CD4-positive, alpha-beta T cell treated with Interleukin-4 for 1 hour (primary cell): ENCODE measurements at places on chromosomes 6 and 20.

DNA sequence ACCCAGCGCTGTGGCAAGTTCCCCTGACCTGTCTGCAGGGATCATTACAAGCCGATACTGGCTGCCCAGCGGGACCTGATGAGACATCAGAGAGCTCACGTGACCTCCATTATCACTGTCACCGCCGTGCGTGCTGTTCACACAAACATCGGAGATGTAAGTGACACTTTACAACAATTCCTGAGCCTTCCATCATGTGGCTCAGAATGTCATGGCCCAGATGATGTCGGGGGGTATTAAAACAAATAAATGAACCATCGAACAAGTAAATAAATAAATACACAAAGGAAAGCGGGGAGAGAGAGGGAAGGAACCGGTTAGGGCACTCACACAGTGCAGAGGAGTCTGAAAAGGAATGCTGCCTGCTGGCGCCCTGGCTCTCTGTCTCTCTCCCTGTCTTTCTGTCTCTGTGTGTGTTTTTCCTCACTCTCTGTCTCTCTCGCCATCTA lies 195.1 kb downstream of the BMP7 start:
- no peak for DNase-seq

- no peak for DNase-seq
Observed at GRCh38 chr6:139334806-139335446, 39.5 kb downstream of the CITED2 start.

- DNase-seq = peak; percentile 36
Observed at GRCh38 chr6:125858427-125859320, 67.9 kb downstream of the NCOA7 start.

DNA sequence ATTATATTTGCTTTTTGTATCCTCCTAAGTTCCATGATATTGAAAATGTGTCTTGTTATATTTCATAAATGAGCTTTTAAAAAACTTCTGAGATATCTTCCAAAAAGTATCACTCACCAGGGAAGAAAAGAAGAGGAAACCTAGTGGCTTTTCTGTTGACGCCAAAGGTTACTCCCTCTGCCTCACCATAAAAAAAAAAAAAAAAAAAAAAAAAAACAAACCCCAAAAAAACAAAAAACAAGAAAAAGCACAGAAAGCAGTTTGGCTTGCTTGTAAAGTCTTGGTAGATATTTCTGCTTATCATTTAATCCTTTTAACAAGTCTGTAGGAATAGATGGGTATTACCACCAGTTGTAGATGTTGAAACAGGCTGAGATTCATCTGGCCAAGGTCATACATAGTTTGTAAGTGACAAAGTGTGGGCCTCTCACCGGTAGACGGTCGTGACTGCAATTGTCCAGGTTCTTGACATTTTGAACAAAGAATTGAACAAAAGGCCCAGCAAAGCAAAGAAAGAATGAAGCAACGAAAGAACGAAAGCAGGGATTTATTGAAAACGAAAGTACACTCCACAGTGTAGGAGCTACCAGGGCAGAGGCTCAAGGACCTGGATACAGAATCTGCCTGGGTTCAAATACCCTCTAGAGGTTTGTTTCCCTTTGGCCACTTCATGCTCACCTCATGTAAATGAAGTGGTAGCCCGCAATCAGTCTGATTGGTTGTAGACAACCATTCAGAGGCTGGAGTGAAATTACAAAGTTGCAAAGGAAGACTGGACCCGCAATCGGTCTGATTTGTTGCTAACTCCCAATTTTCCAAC lies 11.6 kb upstream of the ELOVL5 start:
- peak; percentile 59 for DNase-seq

GRCh38 chr6:14121936-14122344 lies 4.4 kb downstream of the CD83 start:
- DNase-seq = peak; percentile 46

DNA sequence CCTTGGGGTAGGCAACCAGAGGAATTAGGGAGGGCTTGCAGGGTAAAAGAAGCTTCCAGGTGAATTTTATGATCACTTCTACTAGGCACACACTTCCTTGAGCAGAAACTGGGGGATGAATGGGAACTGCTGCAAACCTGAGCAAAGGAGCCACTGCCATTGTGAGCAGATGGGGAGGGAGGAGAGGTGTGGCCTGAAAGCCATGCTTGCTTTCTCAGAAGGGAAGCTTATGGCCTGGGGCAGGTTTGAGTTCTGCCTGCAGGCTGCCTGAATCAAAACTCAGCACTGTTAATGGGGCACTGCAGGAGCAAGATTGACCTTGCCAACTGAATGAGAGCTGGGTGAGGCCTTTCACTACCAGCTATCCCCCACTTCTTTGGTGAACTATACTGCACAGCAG lies 328.1 kb downstream of the NKAIN2 start:
- DNase-seq = no peak

- DNase-seq = no peak
Observed at GRCh38 chr20:14955399-14955798, 618.0 kb upstream of the FLRT3 start.

DNA sequence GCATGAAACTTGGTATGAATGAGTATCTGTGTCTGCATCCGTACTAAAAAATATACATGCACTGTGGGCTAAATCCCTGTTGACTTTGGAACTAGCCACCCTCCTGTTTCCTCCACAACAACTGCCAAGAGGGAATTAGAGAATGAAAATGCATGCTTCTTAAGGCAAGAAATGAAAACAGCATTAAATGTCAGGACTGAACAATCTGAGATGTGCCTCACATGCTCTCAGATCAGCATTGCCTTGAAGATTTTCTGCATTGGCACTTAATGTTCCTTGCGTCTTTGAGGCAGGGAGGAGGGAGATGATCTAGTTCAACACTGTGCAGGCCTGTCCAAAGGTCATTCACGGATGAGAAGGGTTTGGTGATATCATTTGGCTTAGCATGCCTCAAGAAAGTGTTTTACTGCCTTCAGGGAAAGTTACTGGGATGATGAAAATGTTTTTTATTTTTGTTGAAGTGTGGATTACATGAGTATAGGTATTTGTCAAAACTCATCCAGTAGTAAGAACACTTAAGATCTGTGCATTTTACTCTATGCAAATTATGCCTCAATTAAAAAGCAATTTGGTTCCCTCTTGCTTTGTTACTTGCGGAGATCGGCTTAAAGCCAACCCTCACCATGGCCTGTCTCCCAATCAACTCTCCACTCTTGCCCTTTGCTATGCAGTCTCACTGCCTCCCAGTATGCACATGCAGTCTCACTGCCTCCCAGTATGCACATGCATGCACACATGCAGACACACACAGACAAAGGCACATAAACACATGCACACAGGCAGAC lies 47.5 kb upstream of the RIN2 start:
- no peak for DNase-seq

- no peak for DNase-seq
Observed at GRCh38 chr6:79574630-79575225, 37.5 kb upstream of the LCA5 start.

DNA sequence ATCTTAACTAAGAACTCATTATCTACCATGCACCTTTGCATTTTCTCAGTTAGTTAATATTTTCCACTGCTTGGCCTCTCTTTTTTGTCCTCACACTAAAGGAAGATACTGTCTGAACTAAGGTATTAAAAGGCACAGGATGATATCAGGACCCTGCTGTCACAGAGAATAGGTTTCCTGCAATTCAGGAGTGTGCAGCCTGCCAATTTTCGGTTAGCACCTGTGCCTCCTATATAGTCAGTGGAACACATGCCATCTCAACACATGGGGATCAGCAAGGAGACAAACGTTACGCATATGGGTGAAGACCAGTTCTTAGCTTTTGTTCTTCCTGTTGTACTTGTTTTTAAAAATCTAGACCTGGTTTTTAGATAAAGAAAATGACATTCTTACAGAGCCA lies 71.0 kb downstream of the FUT9 start:
- no peak for DNase-seq

GRCh38 chr6:4378319-4378996 lies 243.1 kb upstream of the ECI2 start:
- DNase-seq = no peak

DNA sequence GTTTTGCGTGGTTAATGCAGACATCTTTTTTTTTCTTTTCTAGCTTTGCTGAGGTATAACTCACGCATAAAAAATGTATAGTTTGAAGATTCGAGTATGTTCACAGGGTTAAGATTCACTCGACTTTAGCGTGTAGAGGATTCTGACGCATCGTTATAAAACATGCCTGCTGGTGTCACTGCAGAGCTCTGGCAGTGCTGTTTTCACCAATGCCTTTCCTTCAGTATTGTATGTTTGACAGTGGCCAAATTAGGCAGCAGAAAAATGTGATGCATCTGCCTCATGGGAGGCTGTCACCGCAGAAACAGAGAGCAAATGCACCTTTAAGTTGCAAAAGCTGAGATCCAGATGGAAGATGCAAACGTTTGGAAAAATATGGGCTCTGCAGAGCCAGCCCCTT lies 18.0 kb upstream of the SIRPB2 start:
- DNase-seq = peak; percentile 37

- DNase-seq = no peak
Observed at GRCh38 chr6:138271451-138271850, 53.2 kb upstream of the PBOV1 start.

DNA sequence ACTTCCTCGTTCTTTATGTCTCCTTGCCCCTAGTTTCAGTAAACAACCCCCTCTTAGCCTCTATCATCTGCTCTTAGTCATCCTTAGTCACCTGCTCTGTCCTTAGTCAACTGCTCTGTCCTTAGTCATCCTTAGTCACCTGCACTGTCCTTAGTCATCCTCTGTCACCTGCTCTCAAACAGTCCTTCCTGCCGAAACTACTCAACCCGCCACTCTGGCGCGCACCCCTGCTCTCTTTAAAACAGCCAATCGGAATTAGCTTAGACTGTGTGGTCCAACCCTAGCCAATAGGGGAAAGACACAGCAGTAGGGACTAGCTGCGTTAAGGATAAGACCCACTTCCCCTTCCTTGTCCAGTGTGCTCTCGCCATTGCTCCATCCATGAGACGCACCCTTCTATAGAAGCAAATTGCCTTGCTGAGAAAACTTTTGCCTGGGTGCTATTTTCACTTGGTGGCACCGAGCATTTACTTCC lies 73.9 kb downstream of the BACH2 start:
- no peak for DNase-seq

- DNase-seq = no peak
Observed at GRCh38 chr6:33339193-33339592, 21.6 kb upstream of the ZBTB22 start.

GRCh38 chr20:62239278-62239879 lies 1.1 kb downstream of the OSBPL2 start:
- no peak for DNase-seq

DNA sequence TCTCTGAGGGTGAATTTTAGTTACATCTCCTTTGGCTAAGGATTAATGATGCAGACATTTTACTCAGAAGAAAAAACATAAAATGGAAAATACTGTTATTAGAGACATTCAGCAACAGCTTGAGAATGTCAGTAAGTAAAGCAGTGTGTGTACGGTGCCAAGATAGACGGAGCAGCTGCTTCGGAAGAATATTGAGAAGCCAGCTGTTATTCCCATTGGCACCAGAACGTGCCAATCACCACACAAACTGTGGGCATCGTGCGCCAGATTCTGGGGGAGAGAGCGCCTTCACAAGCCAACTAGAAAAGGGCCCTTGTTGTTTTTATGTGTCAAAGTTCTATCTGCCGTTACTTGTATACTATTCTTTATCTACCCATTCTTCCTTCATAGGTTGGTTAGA lies 163.4 kb downstream of the MTFR2 start:
- DNase-seq = no peak

GRCh38 chr6:163828038-163828795 lies 413.7 kb downstream of the QKI start:
- no peak for DNase-seq

GRCh38 chr6:38638941-38639497 lies 710 bp downstream of the BTBD9 start:
- DNase-seq = peak; percentile 68

GRCh38 chr6:1729750-1730140 lies 120.0 kb downstream of the FOXC1 start:
- DNase-seq = no peak

DNA sequence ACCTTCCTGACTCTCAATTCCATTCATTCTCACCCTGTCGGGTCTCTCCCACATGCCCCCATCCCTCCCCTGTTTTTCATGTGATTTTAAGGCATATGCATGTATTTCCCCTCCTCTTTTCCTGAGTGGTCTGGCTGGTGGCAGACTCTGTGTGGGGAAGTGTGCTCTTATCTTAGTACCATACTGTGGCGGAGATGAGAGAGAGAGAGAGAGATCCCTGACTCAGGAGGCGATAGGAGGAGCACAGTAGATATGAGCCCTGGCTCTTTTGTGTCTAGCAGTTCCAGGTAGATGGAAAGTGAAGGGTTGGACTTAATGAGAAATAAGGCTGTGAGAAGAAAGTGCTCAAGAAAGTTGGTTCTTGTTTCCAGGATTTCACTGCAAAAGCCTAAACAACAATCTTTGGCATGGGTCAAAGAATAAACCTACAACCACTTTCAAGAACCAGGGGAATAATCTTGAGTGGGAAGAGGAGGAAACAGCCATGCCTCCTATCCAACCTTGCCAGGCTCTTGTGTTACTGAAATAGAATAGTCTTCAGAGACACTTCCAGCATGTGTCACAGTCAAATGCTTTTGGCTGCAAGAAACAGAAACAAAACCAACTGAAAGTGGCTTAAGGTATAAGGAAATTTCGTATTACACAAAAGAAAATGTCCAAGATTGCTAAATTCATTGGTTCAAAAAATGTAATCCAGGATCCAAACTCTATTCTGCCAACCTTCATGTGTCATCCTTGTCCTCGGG lies 123.8 kb upstream of the MYLIP start:
- no peak for DNase-seq

- no peak for DNase-seq
Observed at GRCh38 chr20:1994627-1995026, 769 bp upstream of the PDYN start.

DNA sequence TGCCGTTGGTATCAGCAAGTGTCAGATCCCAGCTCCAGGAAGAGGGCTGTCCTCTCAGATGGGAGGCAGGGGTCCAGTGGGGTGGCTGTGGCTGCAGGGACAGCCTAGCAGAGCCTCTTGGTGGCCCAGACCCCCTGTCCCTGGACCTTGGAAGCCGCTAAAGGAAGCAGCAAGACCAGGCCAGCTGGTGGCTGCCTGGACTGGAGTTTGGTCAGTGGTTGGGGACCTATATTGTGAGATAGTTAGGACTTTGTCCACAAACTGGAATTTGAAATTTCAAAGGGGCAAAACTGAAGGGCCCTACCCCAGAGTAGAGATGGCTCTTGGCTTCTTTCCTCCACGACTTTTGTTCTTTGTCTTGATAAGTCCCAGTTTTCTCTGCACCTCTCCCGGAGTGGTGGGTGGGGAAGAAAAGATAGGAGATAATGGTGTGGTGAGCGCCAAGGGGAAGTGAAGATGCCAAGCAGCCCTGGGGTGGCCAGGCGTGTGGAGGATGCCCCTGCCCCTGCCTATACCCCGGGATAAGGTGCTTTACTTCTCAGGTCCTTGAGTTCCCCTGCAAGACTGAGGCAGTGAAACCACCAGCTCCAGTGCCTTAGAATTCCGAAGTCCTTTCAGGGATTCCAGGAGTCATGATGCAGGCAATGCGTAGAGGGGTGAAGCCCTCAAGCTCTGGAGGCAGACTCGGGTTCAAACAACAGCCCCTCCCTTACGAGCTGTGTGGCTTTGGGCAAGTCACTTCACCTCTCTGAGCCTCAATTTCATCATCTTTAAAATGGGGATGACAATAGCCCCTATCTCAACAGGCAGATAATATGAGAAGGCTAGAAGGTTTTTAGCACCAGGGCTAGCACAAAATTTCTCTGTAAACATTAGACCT lies 40.2 kb downstream of the HNF4A start:
- DNase-seq = no peak

GRCh38 chr6:158388727-158389126 lies 76.5 kb downstream of the TULP4 start:
- no peak for DNase-seq

GRCh38 chr6:22424196-22424595 lies 127.4 kb upstream of the PRL start:
- no peak for DNase-seq

- DNase-seq = no peak
Observed at GRCh38 chr20:20699144-20699543, 13.3 kb downstream of the RALGAPA2 start.
